T-helper 9 cell (primary cell): ENCODE measurements at places on chromosomes 13 and 19.

GRCh38 chr19:35015270-35015953, 14.9 kb upstream of the SCN1B start:
- DNase-seq, result no peak

DNA sequence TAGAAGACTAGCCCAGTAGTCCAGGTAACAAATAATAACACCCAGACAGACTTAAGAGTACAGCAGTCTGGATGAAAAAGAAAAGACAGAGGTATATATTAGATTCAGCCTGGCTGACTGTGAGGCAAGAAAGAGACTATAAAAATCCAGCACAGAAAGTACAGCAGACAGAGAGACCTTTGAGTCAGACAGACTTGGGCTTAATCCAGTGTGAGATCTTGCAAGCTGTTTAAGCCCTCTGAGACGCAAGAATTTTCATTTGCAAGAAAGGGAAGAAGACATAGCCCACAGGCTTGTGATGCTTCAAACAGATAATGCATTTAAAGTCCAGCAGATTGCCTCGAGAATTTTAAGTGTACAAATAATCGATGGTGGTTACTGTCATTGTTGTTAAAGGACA, 471.4 kb downstream of the LIG4 start:
- DNase-seq, result no peak

GRCh38 chr19:45668342-45668871, 386 bp downstream of the GIPR start:
- peak; percentile 21 for DNase-seq

- no peak for DNase-seq
These were observed 11.2 kb upstream of the CLDN10 start for GRCh38 chr13:95541308-95541707.

DNA sequence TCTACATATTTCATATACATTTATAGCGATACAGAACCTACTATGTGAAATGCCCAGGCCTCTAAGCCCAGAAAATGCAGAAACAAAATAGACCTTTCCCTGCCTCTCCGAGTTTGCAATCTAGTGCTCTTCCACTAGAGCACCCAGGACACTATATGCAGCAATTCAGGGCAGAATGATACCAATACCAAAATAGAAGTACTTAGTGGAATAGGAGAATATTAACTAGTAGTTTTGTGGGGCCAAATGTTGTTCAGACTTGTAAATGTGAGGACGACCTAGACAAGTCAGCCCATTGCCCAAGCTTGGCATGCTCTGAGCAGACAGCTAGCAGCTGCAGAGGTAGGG, 35.8 kb upstream of the FLT1 start:
- no peak for DNase-seq

DNA sequence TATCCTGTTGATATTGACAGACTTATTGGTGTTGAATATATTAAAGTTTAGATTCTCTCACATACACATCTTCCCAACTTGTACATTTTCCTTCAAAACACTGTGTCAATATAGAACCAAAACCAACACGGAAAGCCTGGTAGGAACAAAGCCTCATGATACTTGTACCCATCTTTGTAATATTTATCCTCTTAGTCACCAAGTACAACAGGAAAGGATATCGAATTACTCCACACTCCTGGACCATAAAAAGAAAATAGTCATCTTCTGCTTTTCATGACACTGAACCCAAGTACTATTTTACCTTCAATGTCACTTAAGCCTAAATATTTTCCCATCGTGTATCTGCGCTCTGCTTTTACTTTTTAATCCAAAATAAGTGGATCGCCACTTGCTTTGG, 702.9 kb upstream of the PCDH9 start:
- no peak for DNase-seq

DNA sequence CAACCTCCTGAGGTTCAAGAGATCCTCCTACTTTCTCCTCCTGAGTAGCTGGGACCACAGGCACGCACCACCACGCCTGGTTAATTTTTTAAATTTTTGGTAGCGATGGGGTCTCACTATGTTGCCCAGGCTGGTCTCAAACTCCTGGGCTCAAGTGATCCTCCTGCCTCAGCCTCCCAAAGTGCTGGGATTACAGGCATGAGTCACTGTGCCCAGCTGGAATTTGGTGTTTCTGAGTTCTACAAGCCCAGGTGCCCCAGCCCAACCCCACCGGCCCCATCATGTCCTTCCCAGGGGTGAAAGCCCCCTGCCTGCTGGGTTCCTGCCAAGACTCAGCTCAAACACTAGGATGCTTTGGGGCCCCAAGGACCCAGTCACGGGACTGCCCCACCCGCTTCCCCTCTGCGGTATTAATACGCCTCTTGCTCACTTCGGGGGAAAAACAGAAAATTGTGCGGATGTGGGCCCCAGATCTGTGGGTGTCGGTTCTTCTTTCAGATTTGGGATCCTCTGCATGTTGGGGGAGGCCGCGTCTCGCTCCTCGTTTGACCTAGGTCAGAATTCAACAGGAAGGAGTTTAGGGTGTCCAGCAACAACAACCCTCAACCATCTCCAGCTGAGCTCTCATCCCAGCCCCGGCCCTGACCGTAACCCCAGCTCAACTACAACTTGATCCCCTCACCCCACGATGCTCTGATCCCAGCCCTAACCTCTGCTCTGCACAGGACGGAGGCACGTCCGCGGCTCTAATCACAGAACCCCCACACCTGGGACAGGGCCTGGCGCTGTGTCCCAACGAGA, 3.7 kb upstream of the FCER2 start:
- DNase-seq, result peak; percentile 61

- no peak for DNase-seq
These were observed 8.3 kb upstream of the ZNF254 start for GRCh38 chr19:24078680-24079079.

DNA sequence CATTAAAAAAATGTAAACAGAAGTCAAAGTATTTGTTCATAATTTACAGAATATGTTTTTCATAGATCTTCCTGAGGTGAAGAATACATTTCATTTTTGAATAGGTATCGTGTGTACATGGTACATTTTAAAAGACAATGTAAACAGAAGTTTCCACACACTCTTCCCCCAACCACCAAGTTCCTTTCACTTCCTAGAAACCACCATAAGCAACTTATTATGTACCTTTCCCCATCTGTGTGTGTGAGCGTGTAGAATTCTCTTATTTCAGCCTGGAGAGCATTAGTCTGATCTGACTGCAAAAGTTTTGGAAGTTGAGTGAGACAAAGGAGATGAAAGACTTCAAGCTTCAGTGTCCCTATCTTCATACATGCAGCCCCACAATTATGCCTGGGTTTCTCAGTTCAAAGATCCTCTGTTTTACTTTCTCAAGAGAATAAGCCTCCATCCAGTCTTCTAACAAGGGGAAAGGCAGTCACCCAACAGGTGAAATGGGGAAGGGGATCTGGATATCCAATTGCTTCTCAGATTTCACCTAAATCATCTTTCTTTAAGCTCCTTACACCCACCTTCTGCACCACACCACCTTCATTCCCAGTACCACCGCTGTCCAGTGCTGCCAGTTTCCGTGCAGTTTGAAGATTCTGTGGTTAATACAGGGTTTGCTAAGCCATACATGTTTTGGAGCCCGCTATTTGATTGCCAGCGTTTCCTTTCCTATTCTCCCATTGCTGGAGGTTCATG, 2.1 kb downstream of the TEX30 start:
- no peak for DNase-seq
